SJCRH30 (cell line): ENCODE measurements at places on chromosomes 2 and 18. TPM values are rescaled to one million over a fixed set of nuclear protein-coding genes. Genes with fewer than 3 reads are reported as not detected.

DNA sequence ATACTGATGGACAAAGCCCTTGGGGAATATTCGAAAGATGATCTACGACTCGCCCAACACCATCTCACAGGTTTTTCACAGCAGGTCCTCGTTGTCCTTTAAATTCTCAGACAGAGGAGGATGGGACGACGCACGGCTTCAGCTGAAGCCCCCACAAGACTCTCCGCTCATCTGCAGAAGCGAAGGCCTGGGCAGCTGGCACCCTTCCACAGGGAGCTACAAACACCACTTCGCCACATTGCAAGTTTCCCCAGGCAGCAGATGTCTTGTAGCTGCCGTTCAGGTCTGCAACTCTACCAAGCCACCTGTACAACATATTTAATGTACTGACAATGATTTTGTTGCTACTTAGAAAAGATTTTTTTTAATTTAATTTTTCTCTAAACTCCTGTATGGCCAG lies 642.9 kb downstream of the ZEB2 start:
- H3K27ac ChIP-seq, result no peak overlapping the region
- H3K4me1 ChIP-seq, result no peaks in the 10 kb centered on the region
- no peak for DNase-seq
- H3K36me3 ChIP-seq, result no peaks in the 10 kb centered on the region
- no peak overlapping the region for H3K4me3 ChIP-seq
- no peaks in the 10 kb centered on the region for H3K27me3 ChIP-seq

GRCh38 chr2:227862227-227862740 lies 9.1 kb upstream of the DAW1 start:
- H3K4me1 ChIP-seq, result peaks cover 27% of the 10 kb centered on the region
- H3K27me3 ChIP-seq, result no peaks in the 10 kb centered on the region
- H3K4me3 ChIP-seq, result no peak overlapping the region
- H3K27ac ChIP-seq, result peak overlapping the region; percentile 78
- DNase-seq, result peak; percentile 27

DNA sequence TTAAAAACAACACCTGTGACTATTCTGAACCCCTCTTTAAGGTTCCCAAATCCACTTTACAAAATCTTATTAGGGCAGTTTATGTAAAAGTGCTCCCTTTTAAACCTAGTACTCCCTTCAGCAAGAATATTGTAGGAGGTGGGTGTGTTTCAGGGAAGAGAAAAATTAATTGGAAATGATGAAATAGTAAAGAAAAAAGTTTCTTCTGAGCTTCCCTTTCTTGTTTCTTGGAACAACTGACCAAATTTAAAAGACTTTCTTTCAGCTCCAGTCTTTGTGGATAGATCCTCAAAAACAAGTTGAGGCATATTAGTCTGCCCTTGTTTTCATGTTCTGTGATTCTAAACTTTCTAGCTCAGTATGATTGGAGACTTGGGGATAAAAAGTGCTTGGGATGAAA lies 3.0 kb downstream of the VWA3B start:
- H3K4me1 ChIP-seq, result no peaks in the 10 kb centered on the region
- H3K27me3 ChIP-seq, result no peaks in the 10 kb centered on the region

- H3K36me3 ChIP-seq, result no peaks in the 10 kb centered on the region
- peak; percentile 79 for DNase-seq
- H3K4me1 ChIP-seq, result no peaks in the 10 kb centered on the region
- no peaks in the 10 kb centered on the region for H3K27me3 ChIP-seq
- H3K27ac ChIP-seq, result peak overlapping the region; percentile 25; the same call in 1 of the 2 replicates
- H3K4me3 ChIP-seq, result peak overlapping the region; percentile 66
Measured at GRCh38 chr2:62456721-62457539, 49.1 kb downstream of the TMEM17 start.

GRCh38 chr2:102547462-102547861 lies 71.9 kb upstream of the SLC9A2 start:
- H3K4me1 ChIP-seq, result no peaks in the 10 kb centered on the region
- no peaks in the 10 kb centered on the region for H3K36me3 ChIP-seq

DNA sequence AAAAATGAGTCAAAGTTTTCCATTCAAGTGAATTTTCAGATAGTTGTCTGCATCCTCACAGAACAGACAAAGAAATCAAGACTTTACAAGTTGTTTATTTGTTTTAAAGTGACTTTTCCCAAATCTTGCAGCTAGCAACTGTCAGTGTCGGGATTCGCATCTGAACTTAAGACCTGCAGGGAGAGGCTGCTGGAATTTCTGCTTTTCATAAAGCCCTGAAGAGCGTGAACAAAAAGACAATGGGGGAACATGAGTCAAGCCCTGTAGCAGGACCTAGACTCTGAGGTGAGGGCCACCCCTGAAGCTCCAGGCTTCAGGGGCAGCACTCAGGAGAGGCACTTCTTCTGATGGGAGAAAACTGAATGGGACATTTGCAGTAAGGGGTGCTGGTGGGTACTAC lies 108.2 kb upstream of the CTAGE1 start:
- no peaks in the 10 kb centered on the region for H3K4me1 ChIP-seq
- H3K27me3 ChIP-seq, result no peaks in the 10 kb centered on the region
- no peaks in the 10 kb centered on the region for H3K36me3 ChIP-seq
- DNase-seq, result no peak
- H3K4me3 ChIP-seq, result no peak overlapping the region

GRCh38 chr2:202705446-202706020 lies 70.8 kb downstream of the FAM117B start:
- no peak overlapping the region for H3K27ac ChIP-seq
- no peak overlapping the region for H3K4me3 ChIP-seq
- DNase-seq, result no peak

DNA sequence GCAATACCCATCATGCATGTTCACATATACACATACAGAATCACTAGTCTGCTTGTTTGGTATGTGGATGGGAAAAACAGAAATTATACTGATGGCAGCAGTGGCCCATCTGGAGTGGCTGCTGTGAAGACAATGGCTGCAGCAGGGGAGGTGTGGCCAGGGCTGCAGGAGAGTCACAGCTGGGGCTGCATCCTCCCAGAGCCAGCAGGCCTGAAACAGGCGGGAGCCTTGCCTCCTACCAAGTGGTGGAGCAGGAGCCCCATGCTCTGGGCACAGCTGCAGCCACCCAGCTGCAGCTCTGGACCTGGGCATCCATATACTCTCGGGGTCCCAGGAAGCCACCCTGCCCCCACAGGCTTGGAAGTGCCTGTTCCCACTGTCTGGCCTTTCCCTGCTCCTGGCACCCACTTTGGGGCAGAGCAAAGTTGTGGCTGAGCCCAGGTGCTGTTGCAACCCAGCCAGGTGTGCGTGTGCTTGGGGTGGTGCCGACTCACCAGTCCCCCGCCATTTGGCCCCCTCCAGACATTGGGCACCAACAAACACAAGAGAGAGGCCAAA lies 136.6 kb downstream of the SPAG16 start:
- no peak overlapping the region for H3K4me3 ChIP-seq
- H3K36me3 ChIP-seq, result no peaks in the 10 kb centered on the region
- no peak overlapping the region for H3K27ac ChIP-seq
- no peak for DNase-seq

DNA sequence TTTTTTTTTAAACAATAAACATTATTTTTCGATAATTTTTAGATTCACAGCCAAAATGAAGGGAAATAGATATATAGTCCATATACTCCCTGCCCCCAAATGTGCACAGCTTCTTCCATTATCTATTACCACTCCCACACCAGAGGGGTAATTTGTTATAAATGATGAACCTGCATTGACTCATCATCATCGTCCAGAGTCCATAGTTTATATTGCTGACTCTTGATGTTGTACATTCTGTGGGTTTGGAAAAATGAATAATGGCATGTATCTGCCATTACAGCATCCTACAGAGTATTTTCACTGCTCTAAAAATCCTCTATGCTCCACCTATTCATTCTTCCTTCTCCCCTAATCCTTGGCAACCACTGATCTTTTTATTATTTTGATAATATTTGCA lies 121.5 kb downstream of the LTBP1 start:
- no peaks in the 10 kb centered on the region for H3K27me3 ChIP-seq
- H3K4me1 ChIP-seq, result peaks cover 32% of the 10 kb centered on the region
- no peak overlapping the region for H3K4me3 ChIP-seq
- no peak for DNase-seq
- H3K27ac ChIP-seq, result no peak overlapping the region
- H3K36me3 ChIP-seq, result no peaks in the 10 kb centered on the region

DNA sequence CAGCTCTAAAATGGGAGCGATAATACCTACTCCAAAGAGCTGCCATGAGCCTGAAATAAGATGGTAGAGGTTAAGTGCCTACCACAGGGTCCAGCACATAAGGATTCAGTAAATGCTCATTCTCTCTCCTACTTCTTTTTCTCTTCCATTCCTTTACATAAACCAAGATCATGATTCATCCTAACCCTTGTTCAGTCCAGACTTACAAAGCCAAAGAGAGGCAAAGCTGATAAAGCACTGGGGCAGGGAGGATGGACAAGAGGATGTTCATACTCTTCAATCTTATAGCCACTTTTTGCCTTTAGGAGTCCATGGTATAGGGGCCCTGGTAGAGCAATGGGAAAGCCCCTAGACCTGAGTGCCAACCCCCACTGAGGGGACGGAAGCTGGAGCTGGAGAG lies 75.6 kb upstream of the PKDCC start:
- H3K4me3 ChIP-seq, result no peak overlapping the region
- H3K4me1 ChIP-seq, result peaks cover 10% of the 10 kb centered on the region
- no peaks in the 10 kb centered on the region for H3K36me3 ChIP-seq

DNA sequence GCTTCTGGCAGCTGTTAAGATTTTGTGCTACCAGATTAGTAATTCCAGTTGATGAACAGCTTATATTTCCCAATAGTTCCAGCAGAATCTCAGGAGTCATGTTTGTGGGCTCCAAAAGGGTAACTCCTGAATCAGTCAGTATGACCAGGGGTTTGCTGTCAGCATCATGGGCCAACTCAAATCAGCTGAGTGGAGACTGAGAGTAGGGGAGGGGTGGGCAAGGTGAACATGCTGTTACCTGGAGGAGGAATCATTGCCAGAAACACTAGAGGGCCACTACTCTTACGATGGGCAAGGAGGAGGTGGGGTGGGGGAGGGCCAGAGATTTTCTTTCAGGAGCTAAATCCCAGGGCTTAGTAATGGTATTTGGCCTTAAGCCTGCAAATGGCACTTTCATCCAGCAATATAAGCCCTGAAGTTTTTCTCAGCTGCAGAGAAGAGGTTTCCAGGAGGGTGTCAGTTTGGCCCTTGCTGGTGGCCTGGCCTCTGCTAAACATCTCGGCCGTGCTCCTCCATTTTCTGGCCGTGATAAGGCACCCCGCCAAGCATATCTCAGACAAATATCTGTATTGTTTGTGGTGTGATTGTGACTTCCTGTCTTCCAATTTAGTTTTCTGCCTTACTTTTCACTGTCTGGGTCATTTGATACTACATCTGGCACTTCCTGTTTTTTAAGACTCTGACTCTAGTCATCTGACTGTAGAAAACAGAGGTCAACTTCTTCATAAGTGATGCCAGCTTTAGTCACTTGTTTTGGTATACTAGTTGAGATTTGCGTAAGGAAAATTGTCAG lies 120.5 kb upstream of the CXCR4 start:
- H3K36me3 ChIP-seq, result no peaks in the 10 kb centered on the region
- DNase-seq, result peak; percentile 92
- H3K4me1 ChIP-seq, result peaks cover 39% of the 10 kb centered on the region
- peak overlapping the region; percentile 70 for H3K27ac ChIP-seq

DNA sequence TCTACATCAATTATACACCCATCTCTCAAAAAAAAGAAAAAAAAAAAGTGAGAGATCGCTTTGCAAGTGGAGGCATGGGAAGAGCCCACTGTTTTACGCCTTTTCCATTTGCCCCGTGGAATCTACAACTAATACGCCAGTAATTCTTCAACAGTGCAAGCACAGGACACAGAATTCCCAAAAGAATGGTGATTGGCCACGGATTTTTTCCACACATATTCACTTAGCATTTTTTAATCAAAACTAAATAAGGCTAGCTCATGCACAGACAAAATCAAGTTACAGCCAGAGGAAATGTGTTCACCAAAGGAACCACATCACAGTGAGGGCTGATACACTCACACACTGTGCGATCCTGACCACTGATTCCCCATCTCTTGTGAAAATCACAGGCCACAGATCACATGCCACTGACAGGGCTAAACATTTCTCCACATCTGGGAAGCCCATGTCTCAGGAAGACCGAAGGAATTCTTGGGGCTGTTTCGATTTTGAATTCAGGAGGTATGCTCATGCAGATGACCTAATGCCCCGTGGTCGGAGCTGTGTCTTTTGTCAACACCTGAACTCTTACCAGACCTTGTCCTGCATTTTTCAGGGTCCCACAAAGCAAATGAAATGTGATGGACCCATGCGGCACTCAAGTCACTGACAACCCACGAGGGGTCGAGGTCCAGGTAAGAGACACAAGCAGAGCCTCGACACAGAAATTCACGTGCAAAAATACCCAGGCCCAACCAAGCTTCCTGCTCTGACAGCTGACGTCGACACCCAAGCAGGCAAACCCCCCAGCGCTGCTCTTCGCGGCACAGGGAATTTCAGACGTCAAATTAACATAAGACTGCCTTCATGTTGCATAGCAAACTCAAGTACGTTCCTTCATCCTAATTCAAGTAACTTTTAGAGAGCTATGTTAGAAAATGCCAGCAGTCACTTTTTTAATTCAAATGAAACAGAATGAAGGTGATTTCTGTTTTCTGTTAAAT lies 69.6 kb downstream of the ZNF516 start:
- H3K27me3 ChIP-seq, result no peaks in the 10 kb centered on the region
- no peak overlapping the region for H3K27ac ChIP-seq
- no peak for DNase-seq
- H3K36me3 ChIP-seq, result no peaks in the 10 kb centered on the region

- H3K4me3 ChIP-seq, result no peak overlapping the region
- H3K36me3 ChIP-seq, result no peaks in the 10 kb centered on the region
- DNase-seq, result no peak
- H3K4me1 ChIP-seq, result no peaks in the 10 kb centered on the region; the same call in 1 of the 2 replicates
Measured at GRCh38 chr2:74313497-74313896, 29.7 kb downstream of the SLC4A5 start.

GRCh38 chr2:72859831-72860262 lies 27.4 kb upstream of the SPR start:
- no peaks in the 10 kb centered on the region for H3K36me3 ChIP-seq
- peak; percentile 54 for DNase-seq
- no peak overlapping the region for H3K27ac ChIP-seq
- H3K27me3 ChIP-seq, result no peaks in the 10 kb centered on the region
- no peaks in the 10 kb centered on the region for H3K4me1 ChIP-seq
- no peak overlapping the region for H3K4me3 ChIP-seq

GRCh38 chr2:20738772-20739171 lies 71.8 kb downstream of the GDF7 start:
- H3K4me3 ChIP-seq, result no peak overlapping the region
- no peaks in the 10 kb centered on the region for H3K36me3 ChIP-seq
- no peak for DNase-seq
- H3K4me1 ChIP-seq, result no peaks in the 10 kb centered on the region
- H3K27ac ChIP-seq, result no peak overlapping the region

GRCh38 chr2:41111836-41112627 lies 660.1 kb upstream of the SLC8A1 start:
- H3K27me3 ChIP-seq, result no peaks in the 10 kb centered on the region
- H3K4me3 ChIP-seq, result no peak overlapping the region
- H3K36me3 ChIP-seq, result no peaks in the 10 kb centered on the region
- H3K4me1 ChIP-seq, result no peaks in the 10 kb centered on the region
- no peak overlapping the region for H3K27ac ChIP-seq
- no peak for DNase-seq

SCRN3 gene
- 14.4 and 15.2 TPM in 2 replicates for total RNA-seq

CFAP65 gene
- not detected in 2 replicates for total RNA-seq

COL6A3 gene
- 0.04 TPM in 1 of 2 replicates, not detected in the other for total RNA-seq

LYPD6 gene
- total RNA-seq, result 10.4 and 11.5 TPM in 2 replicates
